Small intestine (tissue), 16 donors: ENCODE measurements at places on chromosomes 1 and 21. TPM values are rescaled to one million over a fixed set of nuclear protein-coding genes. Genes with fewer than 3 reads are reported as not detected.
A peak's percentile ranks its signal among the peaks of the same experiment; 100 is the strongest.

- peaks cover 5% of the 10 kb centered on the region for H3K4me1 ChIP-seq
- no peak overlapping the region for H3K4me3 ChIP-seq
- H3K27me3 ChIP-seq: no peaks in the 10 kb centered on the region
- no peak for DNase-seq
- H3K27ac ChIP-seq: no peak overlapping the region
Measured at GRCh38 chr1:230273141-230273710, 152.9 kb downstream of the PGBD5 start.

- H3K4me3 ChIP-seq: no peak overlapping the region
- no peaks in the 10 kb centered on the region for H3K4me1 ChIP-seq
- H3K27me3 ChIP-seq: no peaks in the 10 kb centered on the region
- no peaks in the 10 kb centered on the region for H3K36me3 ChIP-seq
- no peak for DNase-seq
Measured at GRCh38 chr1:114558544-114558943, 22.9 kb downstream of the BCAS2 start.

DNA sequence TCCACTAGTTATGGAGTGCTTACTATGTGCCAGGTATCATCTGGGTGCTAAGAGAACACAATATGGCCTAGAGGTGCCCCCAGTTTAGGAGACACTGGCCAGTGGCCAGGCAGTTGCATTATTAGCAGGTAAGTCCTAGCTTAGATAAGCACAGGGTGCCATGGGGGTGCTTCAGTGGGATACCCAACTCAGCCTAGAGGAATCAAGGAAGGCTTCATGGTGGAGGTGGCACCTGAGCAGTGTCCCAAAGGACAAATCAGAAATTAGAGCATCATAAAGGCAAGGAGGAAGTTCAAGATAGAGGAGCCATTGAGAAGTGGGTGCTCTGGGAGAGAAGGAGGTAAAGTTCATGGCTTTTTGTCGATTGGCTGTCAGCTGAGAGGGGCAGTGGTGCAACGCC is 31.9 kb upstream of the PKP1 start:
- no peaks in the 10 kb centered on the region for H3K4me1 ChIP-seq
- no peaks in the 10 kb centered on the region for H3K36me3 ChIP-seq
- no peak overlapping the region for H3K27ac ChIP-seq
- DNase-seq: no peak
- no peaks in the 10 kb centered on the region for H3K27me3 ChIP-seq

GRCh38 chr1:159163614-159164228 is 7.7 kb upstream of the CADM3 start:
- H3K27me3 ChIP-seq: peaks cover 7% of the 10 kb centered on the region
- no peak overlapping the region for H3K4me3 ChIP-seq
- DNase-seq: no peak
- no peaks in the 10 kb centered on the region for H3K4me1 ChIP-seq

GRCh38 chr1:201006450-201006849 is 17.1 kb downstream of the KIF21B start:
- no peak for DNase-seq
- peaks cover 7% of the 10 kb centered on the region for H3K36me3 ChIP-seq
- H3K4me1 ChIP-seq: no peaks in the 10 kb centered on the region
- no peak overlapping the region for H3K27ac ChIP-seq

DNA sequence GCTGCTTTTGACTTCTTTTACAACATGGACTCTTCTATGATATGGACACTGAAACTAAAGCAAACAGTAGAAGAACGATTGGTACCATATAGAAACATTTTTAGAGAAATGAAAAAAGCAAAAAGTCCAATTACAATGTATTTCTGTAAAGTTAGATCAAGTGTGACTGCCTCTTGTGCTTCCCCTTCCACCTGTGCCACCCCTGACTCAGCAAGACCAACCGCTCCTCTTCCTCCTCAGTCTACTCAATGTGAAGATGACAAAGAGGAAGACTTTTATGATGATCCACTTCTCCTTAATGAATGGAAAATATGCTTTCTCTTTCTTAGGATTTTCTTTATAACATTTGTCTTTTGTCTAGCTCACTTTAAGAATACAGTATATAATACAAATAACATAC is 66.9 kb downstream of the PHTF1 start:
- no peak for DNase-seq
- H3K27me3 ChIP-seq: no peaks in the 10 kb centered on the region
- H3K36me3 ChIP-seq: peaks cover 2% of the 10 kb centered on the region
- H3K27ac ChIP-seq: no peak overlapping the region

DNA sequence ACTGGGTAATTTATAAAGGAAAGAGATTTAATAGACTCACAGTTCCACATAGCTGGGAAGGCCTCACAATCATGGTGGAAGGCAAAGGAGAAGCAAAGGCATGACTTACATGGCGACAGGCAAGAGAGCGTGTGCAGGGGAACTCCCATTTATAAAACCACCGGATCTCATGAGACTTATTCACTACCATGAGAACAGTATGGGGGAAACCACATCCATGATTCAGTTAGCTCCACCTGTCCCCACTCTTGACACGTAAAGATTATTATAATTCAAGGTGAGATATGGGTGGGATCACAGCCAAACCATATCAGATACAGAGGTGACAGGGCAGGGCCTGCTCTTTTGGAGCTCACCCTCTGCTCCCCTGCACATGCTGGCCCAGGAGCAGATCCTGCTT is 31.4 kb upstream of the TMEM61 start:
- no peak overlapping the region for H3K4me3 ChIP-seq
- no peaks in the 10 kb centered on the region for H3K4me1 ChIP-seq
- no peak overlapping the region for H3K27ac ChIP-seq
- H3K36me3 ChIP-seq: no peaks in the 10 kb centered on the region
- H3K27me3 ChIP-seq: no peaks in the 10 kb centered on the region

- H3K4me1 ChIP-seq: no peaks in the 10 kb centered on the region
- DNase-seq: no peak
- H3K27ac ChIP-seq: no peak overlapping the region
- peaks cover 16% of the 10 kb centered on the region for H3K27me3 ChIP-seq
- no peaks in the 10 kb centered on the region for H3K36me3 ChIP-seq
- H3K4me3 ChIP-seq: no peak overlapping the region
Measured at GRCh38 chr1:215081661-215082531, 641 bp upstream of the KCNK2 start.

- H3K27ac ChIP-seq: no peak overlapping the region
- H3K4me1 ChIP-seq: peaks cover 20% of the 10 kb centered on the region
- peak; percentile 60 for DNase-seq
- no peak overlapping the region for H3K4me3 ChIP-seq
- H3K27me3 ChIP-seq: no peaks in the 10 kb centered on the region
Measured at GRCh38 chr1:223731133-223731770, 18.9 kb downstream of the CAPN2 start.

- no peak overlapping the region for H3K27ac ChIP-seq
- H3K36me3 ChIP-seq: peaks cover 10% of the 10 kb centered on the region
- no peak for DNase-seq
- peaks cover 4% of the 10 kb centered on the region for H3K4me1 ChIP-seq
- no peaks in the 10 kb centered on the region for H3K27me3 ChIP-seq
Measured at GRCh38 chr1:226872437-226872836, 2.0 kb downstream of the PSEN2 start.

DNA sequence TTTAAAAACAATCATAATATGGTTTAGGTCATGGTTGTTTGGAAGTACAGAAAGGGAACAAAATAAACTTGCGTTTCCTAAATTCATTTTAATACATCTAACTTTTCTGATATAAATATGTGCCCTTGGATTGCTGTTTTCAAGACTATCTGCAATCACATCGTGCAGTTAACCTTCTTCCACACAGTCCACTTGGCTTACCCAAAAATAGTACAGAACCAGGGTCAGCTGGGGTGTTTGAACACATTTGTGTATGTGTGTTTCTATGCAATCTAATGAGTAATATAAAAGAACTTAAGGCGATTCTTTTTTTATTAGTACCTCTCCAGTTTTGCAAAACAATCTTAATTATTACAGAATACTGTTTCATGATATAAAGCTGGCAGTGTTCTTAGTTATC is 19.9 kb downstream of the SAMSN1 start:
- no peaks in the 10 kb centered on the region for H3K36me3 ChIP-seq
- DNase-seq: no peak
- no peaks in the 10 kb centered on the region for H3K27me3 ChIP-seq
- no peak overlapping the region for H3K4me3 ChIP-seq
- H3K27ac ChIP-seq: no peak overlapping the region

GRCh38 chr1:114764689-114765088 is 6.9 kb upstream of the CSDE1 start:
- no peak for DNase-seq
- H3K4me1 ChIP-seq: no peaks in the 10 kb centered on the region
- no peaks in the 10 kb centered on the region for H3K36me3 ChIP-seq
- H3K27me3 ChIP-seq: no peaks in the 10 kb centered on the region
- no peak overlapping the region for H3K27ac ChIP-seq

- no peak overlapping the region for H3K27ac ChIP-seq
- no peaks in the 10 kb centered on the region for H3K36me3 ChIP-seq
- no peak for DNase-seq
- no peaks in the 10 kb centered on the region for H3K27me3 ChIP-seq
Measured at GRCh38 chr1:194004146-194004545, 817.7 kb upstream of the B3GALT2 start.

DNA sequence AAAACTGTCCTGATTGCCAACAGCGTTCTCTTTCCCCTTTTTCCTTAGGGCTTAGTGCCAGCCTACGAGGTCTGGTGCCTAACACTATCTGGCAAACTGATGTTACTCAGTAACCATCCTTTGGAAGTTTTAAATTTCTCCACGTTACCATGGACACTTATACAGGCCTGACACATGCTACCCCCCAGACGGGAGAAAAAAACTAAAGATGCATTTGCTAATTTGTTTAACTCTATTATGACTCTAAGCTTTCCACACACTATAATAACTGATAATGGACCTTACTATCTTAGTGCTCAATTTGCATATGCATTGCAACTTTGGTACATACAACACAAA is 36.8 kb downstream of the CLCA1 start:
- no peaks in the 10 kb centered on the region for H3K4me1 ChIP-seq
- DNase-seq: no peak
- no peak overlapping the region for H3K4me3 ChIP-seq
- no peak overlapping the region for H3K27ac ChIP-seq
- H3K36me3 ChIP-seq: no peaks in the 10 kb centered on the region

DNA sequence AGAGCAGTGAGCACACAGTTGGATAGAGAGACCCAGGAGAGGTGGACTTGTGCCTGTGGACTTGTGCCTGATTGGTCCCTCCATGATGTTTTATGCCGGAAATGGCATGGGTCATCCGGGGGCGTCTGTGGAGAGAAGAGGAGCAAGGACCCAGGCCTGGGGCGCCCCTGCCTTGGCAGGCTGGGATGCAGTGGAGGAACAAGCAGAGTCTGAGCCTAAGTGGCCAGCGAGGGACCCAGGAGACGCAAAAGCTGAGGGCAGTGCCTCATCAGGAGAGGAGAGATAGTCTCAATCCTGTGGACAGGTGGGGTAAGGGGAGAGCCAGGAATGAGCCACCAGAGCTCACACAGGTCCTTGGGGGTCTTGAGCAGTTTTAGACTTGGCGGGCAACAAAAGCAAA is 146.9 kb downstream of the PCBP3 start:
- DNase-seq: no peak
- no peaks in the 10 kb centered on the region for H3K36me3 ChIP-seq
- no peaks in the 10 kb centered on the region for H3K27me3 ChIP-seq

GRCh38 chr1:66243548-66244130 is 290.3 kb upstream of the SGIP1 start:
- peak; percentile 14 for DNase-seq
- H3K27me3 ChIP-seq: no peaks in the 10 kb centered on the region
- H3K4me3 ChIP-seq: no peak overlapping the region

- no peak for DNase-seq
- peaks cover 4% of the 10 kb centered on the region for H3K27me3 ChIP-seq
- H3K4me1 ChIP-seq: no peaks in the 10 kb centered on the region
- H3K27ac ChIP-seq: no peak overlapping the region
- no peaks in the 10 kb centered on the region for H3K36me3 ChIP-seq
- no peak overlapping the region for H3K4me3 ChIP-seq
Measured at GRCh38 chr21:37615962-37616361, 249.4 kb downstream of the DYRK1A start.

DNA sequence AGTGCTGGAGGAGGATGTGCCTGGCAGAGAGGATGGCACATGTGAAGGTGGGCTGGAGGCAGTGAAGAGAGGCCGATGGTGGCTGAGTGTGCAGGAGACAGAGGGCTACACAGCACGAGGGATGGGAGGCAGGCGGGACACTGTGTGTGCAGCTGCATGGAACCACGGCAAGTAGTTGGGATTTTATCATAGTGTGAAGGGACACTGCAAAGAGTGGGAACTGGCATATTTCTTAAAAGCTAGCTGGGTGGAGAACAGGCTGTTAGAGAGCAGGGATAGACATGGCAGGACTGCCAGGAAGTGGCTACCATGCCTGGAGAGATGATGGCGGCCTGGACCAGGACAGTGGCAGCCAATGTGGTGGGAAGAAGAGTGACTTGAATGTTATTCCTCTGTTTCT is 102.4 kb upstream of the TLR5 start:
- H3K27ac ChIP-seq: no peak overlapping the region
- DNase-seq: no peak
- H3K4me3 ChIP-seq: no peak overlapping the region
- no peaks in the 10 kb centered on the region for H3K27me3 ChIP-seq
- no peaks in the 10 kb centered on the region for H3K4me1 ChIP-seq

- DNase-seq: no peak
- peaks cover 92% of the 10 kb centered on the region for H3K36me3 ChIP-seq
- H3K4me1 ChIP-seq: no peaks in the 10 kb centered on the region
- no peak overlapping the region for H3K4me3 ChIP-seq
Measured at GRCh38 chr1:1337793-1338147, 6.7 kb downstream of the TAS1R3 start.

- no peaks in the 10 kb centered on the region for H3K4me1 ChIP-seq
- H3K4me3 ChIP-seq: no peak overlapping the region
- DNase-seq: no peak
- H3K36me3 ChIP-seq: no peaks in the 10 kb centered on the region
- no peaks in the 10 kb centered on the region for H3K27me3 ChIP-seq
- no peak overlapping the region for H3K27ac ChIP-seq
Measured at GRCh38 chr1:214420341-214420740, 131.1 kb downstream of the PTPN14 start.

Gene PDZK1
- 268 TPM for polyA plus RNA-seq

Gene SHISA4
- polyA plus RNA-seq: 7.9 TPM

Gene PAQR6
- 8.7 TPM for polyA plus RNA-seq

Gene OPTC
- not detected for polyA plus RNA-seq

Gene OR2W3
- polyA plus RNA-seq: not detected

Gene EFNA1
- polyA plus RNA-seq: 166 TPM

Gene ADAMTS4
- 0.27 TPM for polyA plus RNA-seq

Gene EPS15
- 15.3 TPM for polyA plus RNA-seq

Gene GIPC2
- polyA plus RNA-seq: 99.8 TPM

Gene OR10Z1
- polyA plus RNA-seq: under 0.01 TPM
